ENCODE measurements at places on chromosomes 7 and 10.

DNA sequence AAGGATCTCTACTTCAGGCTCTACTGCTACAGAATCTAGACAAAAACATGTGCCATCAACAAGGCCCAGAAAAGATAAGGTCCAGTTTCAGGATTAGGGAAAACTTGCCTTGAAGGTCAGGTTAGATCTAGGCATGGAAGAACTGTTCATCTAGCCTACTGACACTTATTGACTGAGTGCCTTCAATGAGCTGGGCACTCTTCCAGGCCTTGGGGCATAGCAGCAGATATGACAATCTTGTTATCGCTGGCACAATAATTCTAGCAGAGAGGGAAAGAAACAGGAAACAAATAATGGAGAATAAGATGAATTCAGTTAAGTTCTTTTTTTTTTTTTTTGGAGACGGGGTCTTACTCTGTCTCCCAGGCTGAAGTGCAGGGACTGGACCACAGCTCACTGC, 71.6 kb downstream of the ADCYAP1R1 start:
- DNase-seq = no peak

GRCh38 chr10:69662173-69662877, 32.3 kb downstream of the FAM241B start:
- no peak for DNase-seq

GRCh38 chr10:127999297-128000129, 92.6 kb downstream of the PTPRE start:
- DNase-seq = no peak

DNA sequence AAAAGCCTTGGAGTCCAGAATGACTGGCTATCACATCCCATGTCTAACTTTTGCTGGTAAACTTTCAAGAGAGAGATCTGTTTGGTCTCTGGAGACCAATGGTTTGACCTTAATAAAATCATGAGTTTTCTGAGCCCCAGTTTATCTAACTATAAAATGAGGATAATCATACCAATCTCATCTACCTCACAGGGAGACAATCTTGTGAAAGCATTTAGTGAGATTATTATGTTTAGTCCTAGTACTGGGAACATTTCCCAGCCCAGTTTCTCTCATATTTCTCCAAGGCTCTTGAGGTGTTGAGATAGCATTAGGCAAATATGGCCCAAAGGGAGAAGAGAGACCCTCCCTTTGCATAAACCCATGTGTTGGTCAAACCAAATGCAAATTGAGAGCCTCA, 25.8 kb downstream of the ABCC2 start:
- DNase-seq = no peak

- no peak for DNase-seq
These were observed 43.4 kb upstream of the PPP2R2D start for GRCh38 chr10:131857156-131858117.

- no peak for DNase-seq
These were observed 108.4 kb upstream of the BTBD16 start for GRCh38 chr10:122162671-122163173.

Measured in stromal cell of bone marrow (primary cell).